ENCODE measurements at places on chromosomes 7 and 10.

DNA sequence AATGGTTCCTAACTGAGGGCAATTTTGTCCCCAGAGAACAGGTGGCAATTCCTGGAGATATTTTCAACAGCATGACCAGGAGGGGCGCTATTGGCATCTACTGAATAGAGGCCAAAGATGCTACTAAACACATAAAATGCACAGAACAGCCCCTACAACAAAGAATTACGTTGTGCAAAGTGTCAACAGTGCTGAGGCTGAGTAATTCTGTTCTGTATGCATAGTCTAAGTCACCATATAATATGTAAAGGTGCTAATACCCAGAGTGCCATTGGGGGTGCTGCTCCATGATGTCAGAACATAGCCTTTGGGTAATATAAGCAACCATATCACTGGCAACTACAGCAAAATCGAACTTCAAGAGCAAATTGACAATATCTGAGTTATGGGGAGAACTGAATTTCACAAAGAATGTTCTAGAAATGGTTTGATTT lies 213.3 kb upstream of the PHYHIPL start:
- no peak for DNase-seq

- DNase-seq: no peak
Measured at GRCh38 chr7:50720295-50720694, 62.4 kb downstream of the GRB10 start.

GRCh38 chr10:32232378-32232777 lies 114.6 kb downstream of the EPC1 start:
- DNase-seq: no peak

DNA sequence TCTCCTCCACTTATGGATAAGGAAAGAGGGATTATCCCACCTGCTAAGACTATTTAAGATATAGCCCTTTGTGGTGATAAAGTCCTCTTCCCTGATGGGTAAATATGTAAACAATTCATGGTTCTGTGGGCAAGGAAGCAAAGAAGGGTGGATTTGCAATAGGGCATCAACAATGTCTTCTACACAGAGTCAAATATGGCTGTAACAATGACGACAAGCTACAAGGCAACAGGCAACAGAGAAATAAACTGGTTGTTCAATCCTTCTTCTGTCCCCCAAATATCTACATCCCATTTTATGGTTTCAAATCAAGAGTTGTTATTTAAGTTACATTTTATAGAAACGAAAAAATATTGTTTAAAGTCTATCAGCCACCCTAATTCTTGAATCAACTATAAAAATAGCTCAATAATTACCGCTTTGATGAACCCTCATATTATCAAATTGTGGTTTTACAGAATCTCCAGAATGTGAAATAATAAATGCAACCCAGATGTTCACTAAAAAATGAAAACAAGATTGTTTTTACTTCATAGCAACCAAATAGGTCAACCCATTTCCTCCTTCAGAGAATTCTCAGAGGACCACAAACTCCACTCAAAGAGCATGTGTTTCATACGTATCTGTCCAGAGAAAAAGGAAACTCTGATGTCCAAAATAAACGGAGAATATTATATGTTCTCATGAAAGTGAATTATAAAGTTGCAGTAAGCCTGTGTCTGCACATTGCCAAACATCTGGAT lies 13.8 kb downstream of the CYTH3 start:
- no peak for DNase-seq

DNA sequence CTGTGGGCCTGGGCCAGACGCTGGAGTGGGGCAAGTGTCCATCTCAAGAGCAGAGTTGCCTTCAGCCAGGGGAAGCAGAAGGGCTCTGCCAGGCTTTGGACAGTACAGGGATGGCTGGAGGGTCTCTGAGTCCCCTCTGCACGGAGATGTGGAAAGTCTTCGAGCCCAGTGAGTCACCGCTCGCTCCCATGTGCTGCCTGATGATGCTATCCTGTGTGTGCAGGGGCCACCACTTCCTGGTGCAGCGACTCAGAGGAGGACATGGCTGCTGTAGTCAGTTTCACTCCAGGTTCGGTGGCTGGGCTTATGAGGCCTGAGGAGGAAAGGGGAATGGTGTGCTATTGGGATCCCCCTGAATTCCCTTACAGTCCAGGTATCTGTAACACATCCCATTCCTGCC lies 6.0 kb downstream of the ADCYAP1R1 start:
- DNase-seq: no peak

GRCh38 chr7:94052398-94053180 lies 48.4 kb upstream of the BET1 start:
- DNase-seq: no peak

- no peak for DNase-seq
Measured at GRCh38 chr10:13632884-13633440, 46.2 kb downstream of the PRPF18 start.

DNA sequence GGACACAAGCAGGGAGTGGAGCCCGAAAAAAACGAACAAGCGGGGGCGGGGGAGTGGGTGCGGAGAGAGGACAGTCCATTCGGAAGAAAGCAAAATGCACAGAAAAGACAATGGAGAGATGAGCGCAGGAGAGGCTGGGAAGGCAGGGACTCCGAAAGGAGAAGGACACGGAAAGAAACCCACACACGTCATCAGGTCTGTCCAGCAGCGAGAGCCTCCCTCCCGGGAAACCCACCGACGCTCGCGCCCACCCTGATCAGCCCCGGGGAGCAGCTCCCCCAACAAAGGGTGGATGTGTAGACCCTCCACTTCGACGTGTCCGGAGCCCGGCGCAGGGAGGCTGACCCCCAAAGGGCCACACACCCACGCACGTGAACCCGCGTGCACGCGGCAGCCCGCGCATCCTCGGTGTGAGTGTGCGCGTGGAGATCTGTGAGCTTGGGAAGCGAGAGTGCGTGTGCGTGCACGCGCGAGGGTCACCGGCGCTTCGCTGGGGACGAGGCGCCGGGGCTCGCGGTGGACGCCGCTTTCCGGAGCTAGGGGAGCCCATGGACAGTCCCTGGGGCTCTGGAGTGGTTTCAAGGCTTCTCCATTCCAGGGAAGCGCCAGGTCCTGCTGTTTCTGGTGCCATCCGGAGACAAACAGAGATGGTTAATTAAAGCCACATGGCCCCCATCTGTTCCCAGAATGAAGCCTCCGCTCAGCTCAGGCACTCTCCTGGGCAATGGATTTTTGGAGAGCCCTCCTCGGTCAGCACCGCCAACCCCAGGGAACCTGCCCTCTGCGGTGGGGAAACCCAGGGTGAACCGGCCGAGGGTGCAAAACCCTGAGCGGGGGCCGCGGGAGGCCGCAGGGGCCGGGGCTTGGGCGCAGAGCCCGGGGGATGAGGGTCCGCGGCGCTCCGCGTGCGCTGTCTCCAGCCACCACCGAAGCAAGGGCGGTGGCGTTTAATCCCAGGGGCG lies 916 bp downstream of the LAMB1 start:
- DNase-seq: no peak

DNA sequence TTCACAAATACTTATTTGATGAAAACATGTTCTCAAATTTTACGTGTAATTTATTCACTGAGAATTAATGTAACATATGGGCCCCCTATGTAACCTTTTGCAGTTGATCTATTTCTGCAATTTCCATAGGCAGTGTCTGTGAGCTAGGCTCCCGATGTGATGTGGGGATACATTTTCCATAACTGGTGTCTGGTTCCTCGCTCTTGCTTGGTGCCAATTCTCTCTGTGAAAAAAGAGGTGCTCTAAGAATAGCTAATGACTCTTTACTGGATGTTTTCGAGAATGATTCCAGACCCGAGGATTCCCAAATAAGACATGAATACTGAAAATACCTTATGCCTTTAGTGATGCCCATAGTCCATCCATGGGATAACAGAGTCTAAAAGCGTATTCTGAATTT lies 286.7 kb upstream of the FZD8 start:
- DNase-seq: no peak
